ENCODE measurements at places on chromosomes 4 and X.

DNA sequence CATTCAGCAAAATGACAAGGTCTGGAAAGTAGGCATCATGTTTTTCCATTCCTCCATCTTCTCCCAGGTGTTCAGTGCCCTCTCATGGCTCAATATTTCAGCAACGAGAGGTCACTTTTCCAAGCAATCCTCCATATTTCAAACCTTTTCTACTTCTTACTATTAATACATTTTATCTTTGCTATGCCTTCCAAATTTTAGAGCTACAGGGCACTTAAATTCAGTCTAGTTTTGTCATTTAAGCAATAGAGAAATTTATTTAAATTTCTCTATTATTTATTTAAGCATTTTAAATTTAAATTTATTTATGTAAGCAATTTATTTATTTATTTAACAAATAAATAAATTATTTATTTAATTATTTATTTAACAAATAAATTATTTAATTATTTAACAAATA is 305.1 kb upstream of the ANXA10 start:
- no peak for DNase-seq

DNA sequence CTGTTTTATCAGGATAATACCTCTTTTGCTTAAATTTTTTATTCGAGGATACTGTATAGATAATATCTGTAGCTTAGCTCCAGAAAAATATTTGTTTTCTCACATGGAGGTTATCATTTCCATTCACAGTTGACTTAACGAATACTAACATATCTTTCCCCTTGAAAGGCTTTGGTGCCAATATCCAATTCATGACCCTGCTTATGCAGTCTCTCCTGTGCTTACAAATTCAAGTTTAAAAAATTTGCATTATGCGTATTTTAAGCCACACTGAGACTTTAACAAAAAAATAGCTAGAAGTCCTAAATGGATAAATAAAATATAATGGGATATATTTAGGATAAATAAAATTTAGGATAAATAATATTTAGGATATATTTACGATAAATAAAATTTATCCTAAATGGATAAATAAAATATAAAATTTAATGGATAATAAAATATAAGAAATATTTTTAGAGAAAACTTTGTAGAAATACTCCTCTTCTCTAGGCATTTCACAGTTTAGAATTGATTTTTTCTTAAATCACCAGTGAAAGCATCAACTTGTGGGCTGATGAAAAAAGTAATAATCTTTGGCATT is 22.5 kb downstream of the GUCY1B1 start:
- no peak for DNase-seq

GRCh38 chrX:25001808-25002660 is 13.7 kb downstream of the ARX start:
- no peak for DNase-seq

- no peak for DNase-seq
Observed at GRCh38 chrX:29231800-29232199, 644.6 kb downstream of the IL1RAPL1 start.

DNA sequence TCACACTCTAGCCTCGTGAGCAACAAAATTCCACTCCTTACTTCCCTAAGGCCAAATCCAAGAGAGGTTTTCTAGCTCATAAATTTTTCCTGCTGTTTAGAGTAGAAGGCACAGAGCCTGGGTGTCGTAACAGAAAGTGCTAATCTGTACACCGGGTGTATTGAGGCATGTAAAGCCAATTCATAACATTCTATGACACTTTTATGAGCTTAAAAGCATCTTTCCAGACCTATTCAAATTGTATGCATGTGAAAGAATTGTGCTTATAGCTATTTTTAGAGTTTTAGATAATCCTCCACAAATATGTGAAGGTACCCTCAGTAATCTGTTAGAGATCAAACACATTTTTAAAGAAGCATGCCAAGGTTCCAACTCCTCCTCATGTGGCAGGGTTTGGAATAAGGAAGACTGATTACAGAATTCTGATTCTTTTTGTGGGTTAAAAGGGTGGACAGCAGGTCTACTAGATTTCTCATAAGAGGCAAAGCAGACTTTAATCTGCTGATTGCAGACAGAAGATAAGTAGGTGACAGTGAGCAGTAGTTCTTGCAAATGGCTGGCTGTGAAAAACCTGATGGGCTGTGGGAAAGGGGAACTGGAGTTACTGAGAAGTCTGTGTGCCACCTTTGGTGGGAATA is 25.5 kb upstream of the LRCH2 start:
- no peak for DNase-seq

DNA sequence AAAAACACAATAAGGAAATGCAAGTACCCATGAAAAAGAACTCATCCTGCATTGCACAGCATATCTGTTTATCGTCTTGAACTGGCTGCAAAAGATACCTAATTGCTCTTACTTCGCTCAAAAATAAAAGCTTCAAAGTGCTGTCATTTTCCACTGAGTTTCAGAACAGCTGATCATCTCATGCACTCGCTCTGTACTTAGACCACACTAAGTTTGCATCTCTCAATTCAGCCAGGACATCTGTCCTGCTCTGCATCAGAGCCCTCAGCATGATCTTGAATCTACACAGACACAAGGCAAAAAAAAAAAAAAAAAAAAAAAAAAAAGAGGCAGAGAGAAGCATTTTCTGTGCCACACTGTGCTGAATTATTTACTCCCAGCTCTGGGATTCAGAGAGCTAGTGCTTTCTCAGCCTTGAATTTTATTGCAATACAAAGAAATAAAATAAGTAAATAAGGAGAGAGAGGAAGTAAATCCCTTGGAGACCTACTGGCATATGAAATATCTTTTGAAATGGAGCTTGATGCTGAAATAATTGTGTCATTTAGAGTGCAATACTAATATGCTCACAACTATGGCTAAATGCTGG is 81.3 kb downstream of the PPP1R2C start:
- DNase-seq: no peak

GRCh38 chrX:16745659-16746058 is 26.2 kb downstream of the SYAP1 start:
- DNase-seq: no peak

- DNase-seq: no peak
Observed at GRCh38 chr4:45183905-45184304, 457.5 kb upstream of the GNPDA2 start.

GRCh38 chrX:127038065-127038464 is 218.5 kb downstream of the PRR32 start:
- DNase-seq: no peak

DNA sequence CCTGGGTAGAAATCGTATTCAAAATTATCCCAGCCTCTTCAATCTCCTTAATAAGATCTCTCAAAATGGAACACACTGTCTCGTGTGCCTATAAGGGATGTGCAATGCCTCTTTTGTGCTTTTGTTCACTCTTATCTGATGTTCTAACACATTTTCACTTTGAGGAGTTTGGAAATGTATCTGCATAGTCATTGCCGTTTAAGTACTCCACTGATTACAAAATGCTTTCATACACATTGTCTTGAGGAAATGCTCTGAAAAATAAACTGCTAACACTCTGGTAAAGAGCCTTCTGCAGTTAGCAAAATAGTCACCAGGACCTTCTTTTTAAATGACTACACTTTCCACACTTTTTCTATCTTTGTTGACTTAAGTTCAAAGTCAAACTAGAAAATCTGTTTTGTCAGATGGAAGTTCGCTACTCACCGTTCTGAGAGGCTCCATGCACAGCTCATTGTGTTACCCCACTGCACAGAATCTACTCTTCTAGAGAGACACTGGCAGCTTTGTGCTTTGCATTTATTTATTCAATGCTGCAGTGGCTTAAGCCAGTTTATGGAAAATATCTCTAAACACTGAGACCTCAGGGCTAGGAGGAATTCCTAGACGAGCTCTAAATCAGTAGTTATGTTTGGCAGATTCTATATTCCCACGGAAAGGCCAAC is 159.0 kb downstream of the CHIC2 start:
- DNase-seq: peak; percentile 86

GRCh38 chr4:153873741-153874140 is 84.9 kb upstream of the SFRP2 start:
- DNase-seq: no peak

GRCh38 chrX:85052636-85053343 is 49.1 kb downstream of the APOOL start:
- no peak for DNase-seq

- no peak for DNase-seq
Observed at GRCh38 chr4:184596617-184597185, 52.5 kb downstream of the CASP3 start.

DNA sequence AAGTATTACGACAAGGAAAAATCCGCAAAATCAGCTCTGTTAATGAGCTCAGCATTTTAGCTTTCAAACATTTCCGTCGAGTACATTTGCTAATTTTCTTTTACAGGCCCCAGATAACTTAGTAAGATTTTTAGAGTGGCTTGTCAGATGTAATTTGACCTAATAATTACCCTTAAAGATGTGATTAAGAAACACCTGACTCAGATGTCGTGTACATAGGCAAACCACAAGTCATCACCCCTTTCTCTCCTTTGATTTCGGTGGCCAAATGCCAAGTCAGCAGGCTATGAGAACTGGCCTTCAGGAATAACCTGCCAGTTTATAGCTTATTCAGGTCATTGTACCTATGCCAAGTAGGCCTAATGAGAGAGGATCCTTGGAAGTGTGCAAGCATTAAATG is 369.6 kb downstream of the PCDH7 start:
- DNase-seq: no peak

- DNase-seq: no peak
Observed at GRCh38 chr4:10256203-10256602, 139.6 kb upstream of the WDR1 start.

- DNase-seq: no peak
Observed at GRCh38 chrX:139388254-139388653, 142.3 kb upstream of the F9 start.

DNA sequence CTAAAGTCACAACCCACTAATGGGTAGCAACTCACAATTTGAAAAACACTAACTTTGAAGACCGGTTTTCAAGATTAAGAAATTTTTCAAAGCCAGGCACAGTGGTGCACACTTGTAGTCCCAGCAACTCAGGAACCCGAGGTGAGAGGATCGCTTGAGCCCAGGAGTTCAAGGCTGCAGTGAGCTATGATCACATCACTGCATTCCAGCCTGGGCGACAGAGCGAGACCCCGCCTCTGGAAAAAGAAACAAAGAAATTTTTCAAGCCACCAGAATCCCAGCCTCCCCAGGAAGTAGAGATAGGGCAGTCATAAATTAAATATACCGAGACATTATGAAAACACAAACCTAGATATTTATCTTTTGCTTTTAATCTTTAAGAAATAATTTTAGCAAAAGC is 13.0 kb downstream of the SMARCA1 start:
- no peak for DNase-seq

DNA sequence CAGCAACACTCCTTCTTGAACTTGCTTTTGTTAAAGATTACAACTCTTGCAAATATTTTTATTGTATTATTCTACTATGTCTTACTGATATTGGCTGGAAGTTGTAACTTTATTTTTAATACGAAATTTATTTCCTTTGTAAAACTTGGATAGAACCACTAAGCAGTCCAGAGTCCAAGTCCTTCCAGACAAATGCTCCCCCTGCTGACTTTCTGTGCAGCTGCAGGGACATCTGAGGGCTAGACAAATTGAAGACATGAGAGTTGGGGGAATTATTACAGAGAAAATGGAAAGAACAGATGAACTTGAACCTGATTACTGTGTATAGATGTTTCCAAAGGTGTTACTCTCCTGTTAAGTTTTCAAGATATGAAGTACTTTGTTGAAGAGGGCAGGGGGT is 238.8 kb downstream of the GRIA3 start:
- no peak for DNase-seq

- no peak for DNase-seq
Observed at GRCh38 chr4:100826067-100826466, 308.2 kb upstream of the EMCN start.

GRCh38 chrX:116873671-116874070 is 410.9 kb upstream of the CT83 start:
- DNase-seq: no peak

- no peak for DNase-seq
Observed at GRCh38 chrX:40263014-40263560, 165.3 kb upstream of the BCOR start.

DNA sequence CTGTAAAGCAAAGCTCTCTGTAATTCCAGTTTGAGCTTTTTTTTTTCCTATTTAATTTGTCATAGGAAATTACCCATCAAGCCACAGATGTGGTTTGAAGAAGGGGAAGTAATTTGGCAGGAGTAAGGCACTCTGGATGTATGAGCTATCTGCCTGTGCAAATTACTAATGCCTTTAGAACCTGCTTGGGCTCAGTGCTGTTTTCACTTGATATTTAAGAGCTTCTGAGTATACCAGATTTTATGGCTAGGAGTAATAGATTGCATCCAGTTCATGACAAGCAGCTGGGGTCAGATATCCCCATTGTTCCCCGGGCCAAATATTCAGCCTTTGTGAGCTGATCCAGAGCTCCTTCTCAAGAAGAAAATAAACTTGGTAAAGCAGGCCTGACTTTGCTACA is 89.1 kb downstream of the DCAF8L2 start:
- DNase-seq: no peak

GRCh38 chr4:144734522-144734921 is 88.6 kb downstream of the HHIP start:
- DNase-seq: no peak

DNA sequence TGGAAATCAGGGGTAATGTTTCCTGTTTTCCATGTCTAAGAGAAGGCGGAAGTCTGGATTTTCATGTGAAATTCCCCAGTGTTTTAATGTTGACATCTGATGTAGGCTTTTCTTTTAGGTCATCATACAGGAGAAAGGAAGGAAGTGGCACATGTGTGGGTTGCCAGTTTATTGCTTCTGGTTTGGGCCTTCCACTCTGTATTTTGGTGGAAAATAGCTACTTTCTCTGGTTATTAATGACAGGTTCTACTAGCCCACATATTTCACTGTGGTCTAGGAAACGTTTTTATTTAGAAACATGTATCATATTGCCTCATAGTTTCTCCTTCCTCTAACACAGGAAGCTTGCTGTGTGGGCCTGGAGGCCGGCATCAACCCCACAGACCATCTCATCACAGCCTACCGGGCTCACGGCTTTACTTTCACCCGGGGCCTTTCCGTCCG is 7.2 kb downstream of the PDHA1 start:
- DNase-seq: no peak

DNA sequence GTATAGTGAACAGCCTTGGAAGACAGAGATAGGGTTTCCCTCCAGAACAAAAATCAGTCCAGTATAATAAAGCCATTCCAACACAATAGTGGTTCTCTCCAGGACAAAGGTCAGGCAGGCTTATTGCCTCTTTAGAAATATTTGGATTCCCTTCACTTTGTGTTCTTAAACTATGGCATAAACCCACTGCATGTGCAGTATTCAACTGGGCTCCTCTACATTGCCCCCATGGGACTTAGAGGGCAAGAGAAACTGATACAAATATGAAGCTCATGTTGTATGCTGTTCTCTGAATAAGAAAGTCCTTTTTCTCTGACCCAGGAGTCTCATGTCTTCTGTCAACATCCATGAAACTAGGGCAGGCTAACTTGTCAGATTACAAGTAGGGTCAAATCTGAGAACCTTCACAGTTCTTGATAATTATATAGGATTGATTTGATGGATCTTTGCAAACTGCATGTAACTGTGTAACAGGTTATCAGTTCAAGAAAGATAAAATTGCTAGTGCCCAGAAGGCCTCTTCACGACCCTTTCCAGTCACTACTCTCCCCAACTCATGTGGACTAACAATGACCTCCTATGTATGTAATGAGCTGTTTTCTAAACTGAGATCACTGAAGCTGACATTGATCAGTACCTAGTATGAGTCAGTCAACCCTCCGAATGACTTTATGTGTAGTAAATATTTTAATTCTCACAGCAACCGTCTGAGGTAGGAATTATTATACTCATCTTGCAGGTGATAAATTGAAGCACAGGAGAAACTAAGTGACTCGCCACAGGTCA is 31.9 kb upstream of the FAM9C start:
- no peak for DNase-seq
